ENCODE measurements at places on chromosomes 13 and 19.

DNA sequence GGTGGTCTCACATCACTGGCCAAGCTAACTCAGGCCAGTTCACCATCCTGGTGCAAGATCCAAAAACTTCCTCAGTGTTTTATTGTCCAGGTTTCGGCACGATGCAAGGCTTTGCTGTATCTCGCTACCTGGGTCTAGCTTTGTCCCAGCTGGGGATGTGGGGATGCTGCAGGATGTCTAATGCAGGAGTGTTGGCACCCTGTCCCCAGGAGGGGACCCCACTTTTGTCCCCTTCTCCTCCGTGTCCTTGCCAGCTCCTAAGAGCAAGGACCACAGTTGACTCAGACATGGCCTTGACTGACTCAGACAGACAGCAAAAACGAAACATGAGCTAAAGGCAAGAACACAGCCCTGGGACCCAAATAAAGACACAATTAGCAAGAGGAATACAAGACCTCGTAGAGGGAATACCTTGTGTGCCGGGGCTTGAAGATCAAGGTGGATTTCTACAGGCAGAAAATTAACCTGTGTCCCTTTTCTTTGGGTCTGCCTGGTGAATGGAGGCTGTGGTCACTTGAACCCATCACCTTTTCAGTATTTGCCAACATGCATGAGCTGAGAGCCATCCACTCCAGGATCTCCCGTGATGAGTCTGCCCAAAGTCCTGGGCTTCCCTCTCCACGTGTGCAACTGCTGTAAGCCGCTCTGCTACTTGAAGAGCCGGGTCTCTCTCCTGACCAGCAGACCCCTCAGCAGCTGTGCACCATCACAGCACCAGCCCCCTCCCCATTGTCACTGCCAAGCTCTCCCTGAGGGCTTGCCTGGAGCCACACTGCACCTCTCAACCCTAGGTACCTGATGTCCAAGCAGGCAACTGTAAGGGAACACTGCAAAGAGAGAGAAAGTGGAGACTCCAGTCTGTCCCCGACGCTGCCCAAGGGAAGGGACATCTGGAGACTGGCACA, 149.5 kb upstream of the ZNF507 start:
- no peak for DNase-seq

GRCh38 chr19:49098795-49099194, 13.5 kb downstream of the SNRNP70 start:
- DNase-seq, result no peak

DNA sequence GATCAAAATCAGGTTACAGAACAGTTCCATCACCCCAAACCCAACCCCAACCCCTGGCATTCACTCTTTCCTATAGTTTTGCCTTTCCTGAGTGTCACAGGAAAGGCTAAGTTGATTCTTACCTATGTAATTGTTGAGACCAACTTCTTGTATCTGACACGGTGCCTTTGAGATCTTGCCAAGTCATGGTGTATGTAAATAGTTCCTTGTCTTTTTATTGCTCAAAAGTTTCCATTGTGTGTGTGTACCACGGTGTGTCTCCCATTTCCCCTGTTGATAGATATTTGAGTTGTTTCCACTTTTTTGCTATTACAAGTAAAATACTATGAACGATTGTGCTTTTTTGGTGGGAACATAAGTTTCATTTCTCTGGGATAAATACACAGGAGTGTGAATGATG, 3.3 kb upstream of the IGFL2 start:
- no peak for DNase-seq

- DNase-seq, result no peak
Measured at GRCh38 chr13:80989747-80990146, 648.8 kb upstream of the SPRY2 start.

DNA sequence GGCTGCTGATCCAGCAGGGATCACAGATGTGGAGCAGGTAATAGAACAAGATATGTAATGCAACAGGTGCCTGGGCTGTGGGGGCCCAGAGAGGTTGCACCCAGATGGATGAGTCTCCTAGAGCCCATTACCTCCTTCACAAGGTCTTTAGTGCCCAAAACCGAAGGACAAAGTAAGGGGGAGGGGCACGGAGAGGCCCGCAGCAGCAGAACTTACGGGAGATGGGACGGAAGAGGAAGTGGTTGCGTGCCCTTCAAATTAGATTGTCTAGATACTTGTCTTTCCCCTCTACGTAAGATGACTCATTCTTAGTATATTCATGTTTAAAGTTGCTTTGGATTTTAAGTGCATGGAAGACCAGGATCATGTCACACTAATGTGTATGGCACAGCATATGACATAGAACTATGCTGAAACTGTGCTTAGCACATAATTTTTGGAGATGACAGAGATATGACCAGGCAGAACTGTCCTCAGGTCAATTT, 5.7 kb upstream of the MRPS31 start:
- peak; percentile 85 for DNase-seq

DNA sequence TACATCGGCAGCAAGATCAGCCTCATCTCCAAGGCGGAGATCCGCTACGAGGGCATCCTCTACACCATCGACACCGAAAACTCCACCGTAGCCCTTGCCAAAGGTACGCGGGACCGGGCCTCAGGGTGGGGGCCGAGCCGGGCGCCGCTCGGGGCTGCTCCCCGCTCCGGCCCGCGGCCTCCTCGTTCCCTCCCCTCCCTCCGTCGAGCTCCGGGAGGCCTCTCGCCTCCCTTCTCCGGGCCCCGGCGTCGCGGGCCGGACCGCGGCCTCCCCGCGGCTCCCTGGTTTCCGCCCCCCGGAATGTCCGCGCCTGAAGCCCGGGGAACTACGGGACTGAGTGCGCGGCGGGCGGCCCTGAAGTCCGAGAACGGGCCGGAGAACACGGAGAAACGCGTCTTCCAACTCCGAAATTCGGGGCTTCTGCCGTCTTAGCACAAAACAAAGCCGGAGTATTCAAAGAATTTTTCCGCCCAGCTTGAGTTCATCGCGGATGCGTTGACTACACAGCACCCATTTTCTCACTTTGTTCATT, 423 bp downstream of the LSM14A start:
- no peak for DNase-seq

DNA sequence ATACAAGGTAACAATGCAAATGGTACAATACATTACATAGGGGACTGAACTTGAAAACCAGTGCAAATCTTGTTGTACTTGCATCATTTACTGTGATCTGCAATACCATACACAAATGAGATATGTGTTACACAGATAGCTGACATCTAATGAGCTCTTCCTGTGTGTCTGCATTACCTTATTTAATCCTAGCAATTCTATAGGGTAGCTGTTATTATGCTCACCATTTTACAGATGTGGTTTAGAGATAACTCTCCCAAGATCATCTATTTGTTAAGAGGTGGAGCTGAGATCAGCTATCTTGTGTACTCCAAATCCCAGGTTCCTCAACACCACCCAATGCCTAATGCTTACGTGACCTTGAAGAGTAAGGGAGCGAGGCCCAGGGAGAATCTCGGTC, 21.4 kb upstream of the SERP2 start:
- DNase-seq, result no peak

- DNase-seq, result no peak
Measured at GRCh38 chr19:7579182-7579581, 16.5 kb upstream of the CAMSAP3 start.

DNA sequence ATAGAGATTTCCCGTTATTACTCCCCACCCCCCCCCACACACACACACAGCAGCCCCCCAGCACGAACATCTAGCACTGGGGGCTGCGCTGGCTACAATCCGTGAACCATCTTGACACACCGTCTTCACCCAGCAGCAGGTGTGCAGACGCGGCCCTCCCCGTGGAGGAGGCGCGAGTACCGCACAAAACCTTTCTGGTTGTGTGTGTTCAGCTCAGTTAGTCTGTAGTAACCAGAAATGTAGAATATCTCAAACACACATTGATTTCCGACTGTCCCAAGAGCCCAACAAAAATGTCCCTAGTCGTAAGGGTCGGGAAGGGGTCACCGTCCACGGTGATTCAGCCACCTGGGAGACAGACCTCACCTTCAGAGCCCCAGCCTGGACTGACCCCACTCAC, 122.7 kb downstream of the RAB20 start:
- no peak for DNase-seq

DNA sequence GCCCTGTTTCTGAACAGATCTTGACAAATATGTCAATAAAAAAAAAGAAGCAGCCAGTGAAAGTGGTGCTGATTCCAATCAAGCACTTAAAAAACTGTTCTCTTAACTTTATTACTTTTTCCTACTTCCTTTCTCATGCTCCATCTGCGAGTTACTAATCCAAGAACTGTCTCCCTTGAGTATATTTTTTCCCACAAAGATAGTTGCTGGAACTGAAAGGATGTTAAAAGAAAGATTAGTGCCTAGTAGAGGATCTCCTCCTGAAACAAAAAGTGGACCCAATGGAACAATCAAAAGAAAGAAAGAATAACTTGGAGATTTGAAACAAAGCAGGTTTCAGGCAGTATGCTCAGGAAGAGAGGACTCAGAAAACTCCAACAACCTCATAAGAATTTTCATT, 1034.8 kb downstream of the PCDH17 start:
- DNase-seq, result no peak

GRCh38 chr19:57813919-57814504, 701 bp downstream of the ZNF552 start:
- peak; percentile 42 for DNase-seq

DNA sequence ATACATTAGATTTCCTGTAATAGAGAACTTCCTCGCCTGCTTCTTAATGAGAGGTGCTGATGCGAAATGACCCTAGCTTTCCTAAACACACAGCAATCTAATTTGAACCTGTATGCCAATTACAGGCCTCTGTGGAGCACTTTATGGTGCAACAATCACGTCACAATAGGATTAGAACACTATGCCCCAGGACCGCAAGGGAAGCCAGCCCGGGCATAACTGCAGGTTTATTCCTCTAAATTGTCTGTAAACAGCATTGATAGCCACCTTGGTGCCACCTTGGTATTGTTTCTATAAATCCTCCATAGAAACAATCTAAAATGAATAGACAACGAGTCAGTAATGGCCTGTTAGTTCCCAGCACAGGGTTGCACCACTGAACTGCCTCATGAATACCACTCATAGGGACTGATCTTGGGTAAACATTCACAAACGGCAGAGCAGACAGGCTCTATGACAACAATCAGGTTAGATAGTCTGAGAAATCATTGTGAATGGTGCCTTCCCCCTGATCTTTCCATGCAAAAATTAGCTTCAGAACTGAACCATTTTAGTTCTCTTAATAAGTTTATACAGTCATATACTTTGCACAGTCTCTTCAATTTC, 182.5 kb upstream of the OBI1 start:
- DNase-seq, result no peak

GRCh38 chr13:49954674-49955455, 18.7 kb upstream of the SPRYD7 start:
- DNase-seq, result peak; percentile 54

DNA sequence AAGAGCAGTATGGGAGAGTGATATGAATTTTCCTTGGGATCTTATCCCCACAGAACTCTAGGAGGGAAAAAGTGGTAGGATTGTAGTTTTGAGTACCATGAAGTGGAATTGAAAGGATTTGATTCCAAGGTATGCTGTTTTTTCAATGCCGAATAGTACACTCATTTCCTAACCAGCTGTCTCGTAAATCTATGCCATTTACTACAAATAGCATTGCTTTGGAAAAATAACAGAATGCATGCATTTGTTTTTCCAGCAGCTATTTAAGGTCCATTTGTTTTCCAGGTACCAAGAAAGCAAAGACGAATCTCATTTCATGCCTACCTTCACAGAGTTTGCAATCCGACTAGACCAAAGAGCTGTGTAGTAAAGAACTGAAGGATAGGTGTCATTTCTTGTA, 10.5 kb downstream of the POLR1D start:
- DNase-seq, result no peak

- DNase-seq, result no peak
Measured at GRCh38 chr13:24675806-24676570, 4.2 kb upstream of the ATP12A start.

DNA sequence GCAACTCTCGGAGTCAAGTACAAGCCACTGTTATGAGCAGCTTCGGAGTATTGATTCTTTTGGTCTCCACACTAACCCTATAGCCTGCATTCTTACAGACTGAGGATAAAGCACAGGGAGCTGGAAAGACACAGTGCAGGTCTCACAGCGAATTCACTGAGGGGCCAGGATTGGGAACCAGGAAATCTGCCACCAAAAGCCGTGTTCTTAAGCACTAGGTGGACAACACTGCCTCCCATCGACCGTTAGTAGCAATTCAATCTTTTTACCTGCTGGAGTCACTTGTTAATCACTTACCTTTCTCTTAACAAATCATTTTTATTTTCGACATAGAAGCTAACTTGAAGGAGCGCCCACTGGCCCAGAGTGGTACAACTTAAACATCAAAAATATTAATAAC, 6.3 kb downstream of the PMIS2 start:
- peak; percentile 45 for DNase-seq

- DNase-seq, result no peak
Measured at GRCh38 chr19:6779206-6779605, 6.7 kb downstream of the VAV1 start.

- DNase-seq, result peak; percentile 1
Measured at GRCh38 chr13:93364166-93364565, 137.6 kb downstream of the GPC6 start.

GRCh38 chr19:49672131-49672919, 4.7 kb upstream of the PRMT1 start:
- DNase-seq, result peak; percentile 71

GRCh38 chr19:5149508-5149907, 180.6 kb downstream of the KDM4B start:
- DNase-seq, result no peak

DNA sequence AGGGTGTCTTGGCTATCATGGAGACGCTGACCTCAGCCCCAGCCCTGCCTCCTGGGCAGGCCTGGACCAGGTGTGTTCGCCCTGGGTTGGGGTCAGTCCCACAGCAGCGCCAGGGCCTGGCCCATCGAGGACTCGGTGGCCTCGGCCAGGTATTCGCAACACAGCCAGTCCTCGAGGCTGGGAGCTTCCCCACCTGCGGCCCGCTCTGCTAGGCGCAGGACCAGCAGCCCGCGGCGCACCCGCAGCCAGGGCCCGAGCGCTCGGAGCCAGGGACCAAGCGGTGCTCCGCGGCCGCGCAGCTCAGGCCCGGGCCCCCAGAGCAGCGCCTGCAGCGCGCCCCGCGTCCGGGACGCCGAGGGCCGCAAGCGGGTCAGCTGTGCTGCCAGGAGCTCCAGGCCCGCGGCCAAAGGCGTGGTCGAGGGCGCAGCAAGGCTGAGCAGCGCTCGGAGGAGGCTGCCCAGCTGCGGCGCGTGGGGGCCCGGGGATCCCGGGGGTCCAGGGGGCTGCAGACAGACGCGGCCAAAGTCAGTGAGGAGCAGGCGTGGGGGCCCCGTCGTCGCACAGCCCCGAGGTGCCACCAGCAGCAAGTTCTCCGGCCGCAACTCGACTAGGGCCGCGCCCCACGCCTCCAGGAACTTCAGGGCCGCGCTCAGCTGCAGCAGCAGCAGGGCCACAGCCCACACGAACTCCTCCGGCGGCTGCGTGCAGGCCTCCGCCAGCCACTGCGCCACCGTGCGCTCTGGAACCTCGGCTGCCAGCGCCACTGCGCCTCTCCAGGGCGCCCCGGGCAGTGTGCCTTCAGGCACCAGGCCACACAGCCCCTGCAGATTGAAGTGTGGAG, 6.2 kb downstream of the PEAK3 start:
- no peak for DNase-seq

DNA sequence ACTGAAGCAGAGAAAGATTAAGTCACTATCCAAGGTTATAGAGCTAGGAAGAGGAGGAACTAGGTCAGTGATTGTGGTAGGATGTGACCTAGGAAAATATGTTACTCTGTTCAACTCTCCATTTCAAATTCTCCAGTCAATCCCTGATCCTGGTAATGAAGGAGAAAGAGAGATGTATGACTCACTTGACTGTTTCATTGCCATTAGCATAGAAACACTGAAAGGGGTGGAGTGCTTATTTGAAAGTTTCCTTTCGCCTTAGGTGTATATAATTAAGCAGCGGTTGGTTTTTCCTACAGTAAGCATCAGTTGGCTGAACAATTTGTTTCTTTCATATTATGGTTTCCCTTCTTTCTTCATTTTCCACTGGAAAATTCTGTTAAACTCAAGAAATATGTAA, 198.1 kb upstream of the CSNK1A1L start:
- DNase-seq, result peak; percentile 22
